ENCODE measurements at places on chromosomes 3 and 15.
A peak's percentile ranks its signal among the peaks of the same experiment; 100 is the strongest.

- no peaks in the 10 kb centered on the region for H3K36me3 ChIP-seq
- H3K4me3 ChIP-seq, result no peak overlapping the region
- peak overlapping the region; percentile 63 for H3K27ac ChIP-seq
- no peaks in the 10 kb centered on the region for H3K4me1 ChIP-seq
- H3K27me3 ChIP-seq, result no peaks in the 10 kb centered on the region
- peak; percentile 83 for DNase-seq
These were observed 447.8 kb upstream of the BCHE start for GRCh38 chr3:166285001-166285400.

- no peaks in the 10 kb centered on the region for H3K36me3 ChIP-seq
- H3K4me1 ChIP-seq, result peaks cover 3% of the 10 kb centered on the region
- H3K4me3 ChIP-seq, result no peak overlapping the region
- no peak for DNase-seq
These were observed 8.3 kb upstream of the TIPARP start for GRCh38 chr3:156666073-156666472.

DNA sequence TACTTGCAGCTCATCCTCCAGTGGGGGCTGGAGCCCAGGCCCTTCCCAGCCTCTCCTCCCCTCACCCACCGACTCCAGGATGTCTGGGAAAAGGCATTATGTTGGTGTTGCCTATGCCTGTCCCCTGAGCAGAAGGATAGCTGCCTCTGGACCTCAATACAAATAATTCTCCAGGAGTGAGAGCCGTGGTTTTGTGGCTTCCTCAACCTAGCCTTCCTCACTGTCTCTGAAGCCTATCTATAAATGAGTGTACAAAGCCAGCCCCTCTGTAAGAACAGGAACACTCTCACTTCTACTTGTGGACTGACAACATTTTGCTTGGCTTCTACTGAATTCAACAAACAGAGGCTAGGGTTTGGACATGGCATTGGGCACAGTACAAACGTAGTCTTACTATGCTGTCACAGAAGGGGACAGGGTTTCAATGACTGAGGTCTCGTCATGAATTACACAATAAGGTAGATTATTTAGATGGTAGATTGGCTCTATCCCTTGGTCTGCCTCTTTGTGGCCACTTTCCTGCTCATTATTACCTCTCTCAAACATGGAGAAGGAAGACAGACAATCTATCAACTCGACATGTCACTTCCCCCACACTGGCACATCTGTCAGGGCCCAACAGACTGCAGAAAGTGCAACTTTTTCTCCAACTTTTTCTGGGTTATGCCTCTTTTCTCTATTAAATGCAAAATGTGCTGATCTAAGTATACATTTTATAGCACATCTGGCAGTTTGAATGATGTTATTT, 82.8 kb upstream of the MEX3B start:
- no peaks in the 10 kb centered on the region for H3K27me3 ChIP-seq
- no peak overlapping the region for H3K4me3 ChIP-seq
- peaks cover 15% of the 10 kb centered on the region for H3K4me1 ChIP-seq
- no peak for DNase-seq
- H3K27ac ChIP-seq, result no peak overlapping the region

DNA sequence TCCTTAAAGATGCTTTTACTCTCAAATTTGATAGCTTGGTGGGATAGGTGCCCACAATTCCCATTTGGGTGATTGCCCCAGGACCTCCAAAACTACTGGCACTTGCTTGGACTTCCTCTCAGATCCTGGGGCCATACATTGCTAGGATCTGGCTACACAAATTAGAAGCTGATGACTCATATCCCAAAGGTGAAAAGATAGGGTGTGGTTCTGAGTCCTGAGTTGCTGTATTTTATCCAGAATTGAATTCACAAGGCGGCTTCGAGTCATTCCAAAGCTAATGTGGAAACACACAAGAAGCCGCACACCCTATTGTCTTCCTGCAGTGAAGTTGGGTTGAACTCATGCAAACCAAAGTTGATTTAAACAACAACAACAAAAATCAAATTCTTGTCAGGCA, 53.4 kb downstream of the DUT start:
- no peak overlapping the region for H3K27ac ChIP-seq
- no peaks in the 10 kb centered on the region for H3K27me3 ChIP-seq
- DNase-seq, result no peak
- no peaks in the 10 kb centered on the region for H3K36me3 ChIP-seq

GRCh38 chr15:64809649-64810496, 15.6 kb downstream of the PIF1 start:
- H3K27me3 ChIP-seq, result no peaks in the 10 kb centered on the region
- peak; percentile 46 for DNase-seq
- no peak overlapping the region for H3K4me3 ChIP-seq
- no peaks in the 10 kb centered on the region for H3K36me3 ChIP-seq

GRCh38 chr3:156388497-156389448, 166.1 kb downstream of the SSR3 start:
- no peaks in the 10 kb centered on the region for H3K36me3 ChIP-seq
- no peak overlapping the region for H3K4me3 ChIP-seq
- peaks cover 3% of the 10 kb centered on the region for H3K27me3 ChIP-seq
- H3K4me1 ChIP-seq, result no peaks in the 10 kb centered on the region

GRCh38 chr15:42721016-42721415, 15.9 kb downstream of the CDAN1 start:
- DNase-seq, result no peak
- H3K36me3 ChIP-seq, result peaks cover 75% of the 10 kb centered on the region
- no peak overlapping the region for H3K4me3 ChIP-seq
- no peak overlapping the region for H3K27ac ChIP-seq
- H3K4me1 ChIP-seq, result no peaks in the 10 kb centered on the region
- H3K27me3 ChIP-seq, result no peaks in the 10 kb centered on the region

GRCh38 chr3:128307781-128308469, 154.6 kb downstream of the EEFSEC start:
- no peak overlapping the region for H3K27ac ChIP-seq
- peaks cover 4% of the 10 kb centered on the region for H3K4me1 ChIP-seq
- H3K36me3 ChIP-seq, result peaks cover 2% of the 10 kb centered on the region

DNA sequence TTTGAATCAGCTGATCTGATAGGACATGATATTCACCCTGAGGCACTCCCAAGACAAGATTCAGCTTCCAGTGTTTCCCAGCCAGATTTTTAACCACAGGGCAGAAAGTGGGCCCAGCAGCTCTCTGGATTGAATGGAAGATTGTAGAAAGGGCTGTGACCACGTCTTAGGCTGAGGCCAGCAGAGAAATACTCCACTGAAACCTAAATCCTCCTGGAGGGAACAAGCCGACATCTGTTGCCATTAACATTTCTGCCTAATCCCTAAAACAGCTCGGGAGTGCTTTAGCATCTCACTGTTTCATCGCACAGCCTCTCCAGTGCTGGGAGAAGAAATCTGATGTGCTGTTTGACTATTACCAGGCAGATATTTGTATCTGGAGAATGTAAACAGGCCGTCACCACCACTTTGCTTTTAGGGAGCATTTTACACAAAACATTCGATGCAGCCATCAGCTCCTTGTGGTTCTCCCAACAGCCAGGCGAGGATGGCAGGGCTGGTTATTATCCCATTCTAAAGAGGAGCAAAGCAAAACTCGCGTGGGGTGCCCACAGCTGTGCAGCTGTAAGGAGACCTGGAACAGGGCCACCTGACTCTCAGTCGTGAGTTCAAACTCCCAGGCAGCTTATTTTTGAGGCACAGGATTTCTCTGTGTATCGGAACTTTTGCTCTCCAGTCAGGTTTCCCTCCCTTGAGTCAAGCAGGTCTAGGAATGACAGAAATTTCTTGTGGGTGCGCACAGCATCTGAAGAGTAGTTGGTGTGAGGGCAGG, 117.4 kb downstream of the LIPC start:
- H3K36me3 ChIP-seq, result no peaks in the 10 kb centered on the region
- no peak overlapping the region for H3K27ac ChIP-seq
- H3K27me3 ChIP-seq, result no peaks in the 10 kb centered on the region
- H3K4me3 ChIP-seq, result no peak overlapping the region

GRCh38 chr15:55770806-55771205, 27.9 kb upstream of the PRTG start:
- no peak for DNase-seq
- H3K27me3 ChIP-seq, result no peaks in the 10 kb centered on the region
- H3K36me3 ChIP-seq, result no peaks in the 10 kb centered on the region
- no peak overlapping the region for H3K27ac ChIP-seq
- H3K4me1 ChIP-seq, result no peaks in the 10 kb centered on the region

GRCh38 chr15:41911691-41912345, 18.0 kb upstream of the SPTBN5 start:
- no peak overlapping the region for H3K4me3 ChIP-seq
- peaks cover 12% of the 10 kb centered on the region for H3K4me1 ChIP-seq
- H3K27ac ChIP-seq, result no peak overlapping the region
- no peaks in the 10 kb centered on the region for H3K27me3 ChIP-seq
- DNase-seq, result no peak

DNA sequence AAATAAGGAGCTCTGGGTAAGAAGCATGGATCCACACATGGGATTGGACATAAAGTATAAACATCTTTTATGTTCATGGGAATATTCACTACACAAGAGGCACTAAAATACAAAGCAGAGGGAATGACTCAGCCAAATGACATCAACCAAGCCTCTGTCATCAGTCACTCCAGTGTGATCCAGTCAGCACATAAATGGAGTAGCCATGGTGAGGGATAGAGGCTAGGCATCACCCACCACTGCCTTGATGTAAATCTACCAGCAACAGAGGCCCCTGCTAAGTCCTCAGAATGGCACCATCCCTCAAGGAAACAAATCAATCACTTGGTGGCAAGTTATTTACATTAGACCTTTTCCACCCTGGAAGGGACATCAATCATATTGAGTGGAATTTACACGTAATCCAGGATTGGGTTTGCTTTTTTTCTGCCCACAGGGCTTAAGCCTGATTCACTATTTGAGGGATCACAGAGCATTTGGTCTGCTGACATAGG, 27.2 kb downstream of the VEPH1 start:
- H3K36me3 ChIP-seq, result no peaks in the 10 kb centered on the region
- no peaks in the 10 kb centered on the region for H3K4me1 ChIP-seq
- H3K27ac ChIP-seq, result no peak overlapping the region
- H3K27me3 ChIP-seq, result no peaks in the 10 kb centered on the region

DNA sequence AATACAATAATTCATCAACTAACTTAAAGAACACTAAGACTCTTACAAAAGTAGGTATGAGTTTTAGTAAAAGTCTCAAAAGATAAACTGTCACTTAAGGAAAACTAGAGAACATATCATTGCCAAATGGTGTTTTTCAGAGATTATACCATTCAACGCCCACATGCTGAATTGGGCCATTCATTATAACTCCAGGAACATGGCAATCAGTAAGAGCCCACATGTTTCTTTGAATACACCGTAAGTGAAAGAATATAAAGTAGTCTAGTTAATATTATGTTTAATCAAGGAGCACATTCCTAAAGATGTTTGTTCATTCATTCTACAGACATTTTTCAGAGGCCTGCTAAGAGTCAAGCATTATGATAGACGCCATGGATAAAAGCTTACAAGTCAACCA, 22.9 kb downstream of the B3GNT5 start:
- DNase-seq, result no peak
- no peak overlapping the region for H3K27ac ChIP-seq
- H3K36me3 ChIP-seq, result no peaks in the 10 kb centered on the region

DNA sequence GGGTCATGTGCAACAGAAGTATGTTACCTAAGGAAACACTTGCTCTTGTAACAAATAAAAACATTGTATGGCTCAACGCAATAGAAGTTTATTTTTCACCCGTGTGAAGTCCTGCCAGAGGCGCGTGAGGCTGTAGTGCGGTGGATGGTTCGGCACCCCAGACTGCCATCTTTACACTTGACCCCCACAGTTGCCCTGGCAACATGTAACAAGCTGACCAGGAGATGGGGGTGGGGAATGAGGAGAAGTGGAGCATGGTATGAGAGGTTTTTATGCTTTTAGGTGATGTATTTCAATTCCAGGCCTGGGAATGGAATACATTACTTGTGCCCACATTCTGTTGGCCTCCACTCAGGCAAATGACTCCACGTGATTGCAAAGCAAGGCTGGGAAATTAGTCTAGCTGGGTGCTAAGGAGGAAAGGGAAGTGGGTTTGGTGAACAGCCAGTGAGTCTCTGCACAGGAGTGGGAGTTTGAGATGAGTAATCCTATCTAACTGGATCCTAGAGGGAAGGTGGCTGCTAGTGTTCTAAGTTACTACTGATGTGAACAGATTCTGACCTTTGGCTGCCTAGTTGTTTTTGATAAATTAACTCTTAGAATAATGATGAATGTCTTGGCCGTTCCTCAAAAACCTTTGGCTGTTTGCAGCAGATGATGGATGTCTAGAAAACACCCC, 33.8 kb upstream of the GREM1 start:
- H3K4me1 ChIP-seq, result no peaks in the 10 kb centered on the region
- no peaks in the 10 kb centered on the region for H3K27me3 ChIP-seq

DNA sequence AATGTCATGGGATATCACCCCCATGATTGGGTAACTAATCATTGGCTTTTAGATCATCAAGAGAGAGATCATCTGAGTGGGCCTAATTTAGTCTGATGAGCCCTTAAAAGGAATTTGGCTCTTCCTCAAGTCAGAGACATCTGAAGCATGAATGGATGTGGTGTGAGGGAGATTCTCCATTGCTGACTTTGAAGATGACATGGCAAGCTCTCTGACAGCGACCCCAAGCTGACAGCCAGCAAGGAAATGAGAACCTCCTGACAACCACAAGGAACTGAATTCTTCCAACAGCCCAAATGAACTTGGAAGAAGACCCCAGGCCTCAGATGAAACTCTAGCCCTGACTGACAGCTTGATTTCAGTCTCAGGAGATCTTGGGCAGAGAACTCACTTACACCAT, 108.4 kb upstream of the SPATA12 start:
- DNase-seq, result no peak
- H3K4me1 ChIP-seq, result no peaks in the 10 kb centered on the region
- no peaks in the 10 kb centered on the region for H3K36me3 ChIP-seq
- no peak overlapping the region for H3K4me3 ChIP-seq
- no peaks in the 10 kb centered on the region for H3K27me3 ChIP-seq

DNA sequence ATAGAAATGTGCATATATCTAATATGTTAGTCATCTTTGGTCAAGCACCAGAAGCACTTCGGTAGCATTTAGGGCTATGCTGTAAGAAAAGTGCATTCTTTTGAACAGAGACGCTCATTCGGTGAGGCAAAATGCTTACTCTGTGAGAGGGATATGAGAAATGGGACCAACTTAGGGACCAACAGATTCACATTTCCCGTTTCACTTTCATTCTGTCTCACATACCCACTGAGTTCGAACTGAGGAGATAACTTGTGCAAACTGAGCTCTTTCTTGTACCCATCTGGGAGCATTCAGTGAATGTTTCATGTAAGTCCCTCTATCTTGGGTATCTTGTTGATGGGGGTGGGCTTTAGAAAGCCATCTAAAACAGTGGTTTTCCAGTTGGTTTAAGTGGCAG, 135.3 kb downstream of the FEZF2 start:
- no peak for DNase-seq
- no peak overlapping the region for H3K27ac ChIP-seq
- no peaks in the 10 kb centered on the region for H3K27me3 ChIP-seq
- no peaks in the 10 kb centered on the region for H3K36me3 ChIP-seq
- no peak overlapping the region for H3K4me3 ChIP-seq
- no peaks in the 10 kb centered on the region for H3K4me1 ChIP-seq

- H3K27me3 ChIP-seq, result no peaks in the 10 kb centered on the region
- H3K27ac ChIP-seq, result peak overlapping the region; percentile 19
- DNase-seq, result no peak
- H3K4me3 ChIP-seq, result no peak overlapping the region
- no peaks in the 10 kb centered on the region for H3K36me3 ChIP-seq
- peaks cover 19% of the 10 kb centered on the region for H3K4me1 ChIP-seq
These were observed 32.1 kb downstream of the PLCL2 start for GRCh38 chr3:16916840-16917239.

- H3K4me1 ChIP-seq, result peaks cover 22% of the 10 kb centered on the region
- peaks cover 3% of the 10 kb centered on the region for H3K27me3 ChIP-seq
- no peak overlapping the region for H3K4me3 ChIP-seq
- DNase-seq, result peak; percentile 45
- H3K36me3 ChIP-seq, result no peaks in the 10 kb centered on the region
- H3K27ac ChIP-seq, result peak overlapping the region; percentile 6
These were observed 34.9 kb downstream of the DCLK3 start for GRCh38 chr3:36729204-36730056.
